ENCODE measurements at places on chromosomes 16 and 17.

DNA sequence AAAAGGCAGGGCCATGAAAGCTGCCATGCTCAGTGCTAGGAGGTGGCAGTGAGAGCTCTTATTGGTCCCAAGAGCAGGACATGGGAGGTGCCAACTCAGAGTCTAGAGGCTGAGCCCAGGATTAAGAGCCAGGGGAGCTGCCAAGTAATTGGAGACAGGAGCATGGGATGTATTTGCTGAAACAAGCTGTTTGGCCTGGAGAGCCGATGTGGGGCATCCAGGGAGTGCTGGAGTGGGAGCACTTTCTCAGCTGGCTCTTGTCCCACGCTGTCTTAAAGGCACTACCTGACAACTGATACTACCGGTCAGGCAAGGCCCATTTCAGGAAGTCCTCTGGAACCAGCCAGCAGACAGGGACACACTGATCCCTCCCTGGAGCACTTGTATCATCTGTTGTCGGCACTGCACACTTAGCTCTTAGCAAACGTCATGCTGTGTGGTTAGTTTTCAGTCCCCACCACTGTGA is 19.3 kb downstream of the ANKFN1 start:
- DNase-seq = no peak

GRCh38 chr17:40419559-40420331 is 2.0 kb upstream of the TOP2A start:
- DNase-seq = no peak

DNA sequence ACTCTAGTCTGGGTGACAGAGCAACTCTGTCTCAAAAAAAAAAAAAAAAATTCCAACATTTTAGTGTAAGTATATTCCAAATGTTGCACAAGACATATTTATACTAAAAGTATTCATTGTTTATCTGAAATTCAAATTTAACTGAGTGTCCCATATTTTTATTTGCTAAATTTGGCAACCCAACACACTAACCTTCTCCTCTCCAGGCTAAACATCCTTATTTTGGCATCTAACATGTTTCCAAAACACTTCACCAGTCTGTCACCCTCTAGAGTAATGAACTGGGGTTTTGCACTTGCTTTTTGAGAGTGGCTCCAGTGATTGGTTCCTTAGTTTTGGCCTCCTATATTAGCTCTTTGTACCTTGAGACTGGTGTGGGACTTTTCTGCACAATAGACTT is 243.4 kb upstream of the SALL1 start:
- DNase-seq = no peak

- DNase-seq = no peak
These were observed 72.1 kb downstream of the BMERB1 start for GRCh38 chr16:15506441-15506840.

GRCh38 chr16:57609541-57610401 is 18.7 kb upstream of the ADGRG1 start:
- DNase-seq = no peak

- DNase-seq = no peak
These were observed 188.7 kb downstream of the TANC2 start for GRCh38 chr17:63154586-63155244.

- no peak for DNase-seq
These were observed 54.9 kb downstream of the PMP22 start for GRCh38 chr17:15210247-15210646.

DNA sequence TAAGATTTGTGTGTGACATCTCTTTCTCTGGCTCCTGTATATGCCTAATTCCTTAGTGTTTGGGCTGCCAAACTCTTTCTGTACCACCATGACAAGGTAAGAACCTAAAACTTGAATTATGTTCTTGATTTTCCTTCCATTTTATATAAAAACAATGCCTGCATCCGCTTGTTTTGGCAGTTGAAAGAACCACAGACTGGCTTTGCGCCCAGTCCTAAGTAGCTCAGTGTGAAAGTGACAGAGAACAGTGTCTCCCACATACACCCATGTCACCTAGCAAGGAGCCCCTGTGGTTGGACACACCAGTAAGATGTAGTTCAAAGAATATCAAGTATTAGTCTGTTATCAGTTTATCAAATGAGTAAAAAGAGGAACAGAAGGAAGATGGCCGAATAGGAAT is 40.7 kb upstream of the SLC6A2 start:
- no peak for DNase-seq

DNA sequence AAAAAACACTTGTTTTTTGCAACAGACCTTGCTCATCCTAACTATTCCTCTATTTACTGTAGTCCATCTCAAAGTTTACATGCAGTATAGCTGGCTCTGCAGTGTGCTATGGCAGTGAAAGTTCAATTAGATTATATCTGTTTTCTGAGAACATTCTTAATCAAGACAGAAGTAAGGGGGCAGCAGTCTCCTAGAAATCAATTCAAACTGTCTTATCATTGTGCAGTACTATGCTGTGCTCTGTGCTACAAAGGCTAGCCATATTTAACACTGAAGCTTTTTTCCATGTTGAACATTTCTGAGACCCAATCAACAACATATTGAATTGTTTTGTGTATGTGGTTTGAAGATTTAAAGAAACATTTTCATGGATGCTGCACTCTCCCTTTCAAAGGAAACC is 11.4 kb downstream of the NETO2 start:
- DNase-seq = no peak

DNA sequence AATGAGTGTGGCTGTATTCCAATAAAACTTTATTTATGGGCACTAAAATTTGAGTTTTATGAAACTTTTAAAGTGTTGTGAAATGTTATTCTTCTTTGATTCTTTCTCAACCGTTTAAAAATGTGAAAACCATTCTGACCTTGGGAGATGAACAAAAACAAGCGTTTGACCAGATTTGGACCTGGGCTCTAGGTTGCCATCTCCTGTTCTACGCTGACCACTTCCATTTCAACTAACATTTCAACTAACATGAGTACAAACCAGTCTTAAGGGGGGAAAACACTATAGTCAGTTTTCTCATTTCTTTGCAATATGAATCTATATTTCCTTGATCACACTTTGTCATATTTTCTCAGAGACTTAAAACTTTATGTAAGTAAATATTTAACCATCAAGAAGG is 118.4 kb upstream of the IRX5 start:
- no peak for DNase-seq

GRCh38 chr17:9247401-9247938 is 226.2 kb downstream of the NTN1 start:
- DNase-seq = no peak

- no peak for DNase-seq
These were observed 356.9 kb downstream of the C16orf95 start for GRCh38 chr16:86960266-86960665.

DNA sequence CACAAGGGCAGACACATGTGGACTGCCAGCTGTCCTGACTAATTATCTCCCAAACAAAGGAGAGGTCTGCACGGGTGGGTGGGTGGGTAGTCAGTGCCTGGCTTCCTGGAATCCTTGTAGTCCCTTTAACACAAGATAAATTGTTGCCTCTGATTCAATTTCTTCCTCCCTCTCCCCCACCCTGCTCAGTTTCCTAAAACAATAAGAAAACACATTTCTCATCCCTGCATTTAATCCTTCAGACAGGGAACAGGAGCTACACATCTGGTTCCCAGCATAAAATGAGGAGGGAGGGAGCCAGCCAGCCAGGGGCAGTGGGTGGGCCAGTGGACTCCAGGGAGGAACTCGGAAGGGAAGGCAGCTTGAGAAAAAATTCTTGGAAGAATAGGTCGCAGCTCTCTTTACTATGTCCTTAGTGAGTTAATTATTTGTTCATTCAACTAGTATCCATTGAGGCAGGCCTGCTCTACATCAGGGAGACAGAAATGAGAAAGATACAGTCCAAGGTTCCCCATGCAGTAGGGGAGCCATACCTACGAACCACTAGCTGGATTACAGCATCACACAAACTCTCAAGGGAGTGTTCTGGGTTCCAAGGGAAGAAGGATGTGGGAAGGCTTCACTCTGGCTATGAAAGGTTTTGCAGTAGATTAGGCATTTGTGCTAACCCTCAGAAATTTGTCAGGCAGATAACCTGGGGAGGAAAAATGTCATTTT is 58.3 kb downstream of the CCT6B start:
- no peak for DNase-seq

GRCh38 chr16:35011-35677 is 18.3 kb downstream of the POLR3K start:
- no peak for DNase-seq

- no peak for DNase-seq
These were observed 244.1 kb downstream of the STX8 start for GRCh38 chr17:9331279-9332131.

- no peak for DNase-seq
These were observed 53.1 kb downstream of the VPS53 start for GRCh38 chr17:661509-661908.

GRCh38 chr17:61211236-61211635 is 188.4 kb upstream of the TBX2 start:
- no peak for DNase-seq

DNA sequence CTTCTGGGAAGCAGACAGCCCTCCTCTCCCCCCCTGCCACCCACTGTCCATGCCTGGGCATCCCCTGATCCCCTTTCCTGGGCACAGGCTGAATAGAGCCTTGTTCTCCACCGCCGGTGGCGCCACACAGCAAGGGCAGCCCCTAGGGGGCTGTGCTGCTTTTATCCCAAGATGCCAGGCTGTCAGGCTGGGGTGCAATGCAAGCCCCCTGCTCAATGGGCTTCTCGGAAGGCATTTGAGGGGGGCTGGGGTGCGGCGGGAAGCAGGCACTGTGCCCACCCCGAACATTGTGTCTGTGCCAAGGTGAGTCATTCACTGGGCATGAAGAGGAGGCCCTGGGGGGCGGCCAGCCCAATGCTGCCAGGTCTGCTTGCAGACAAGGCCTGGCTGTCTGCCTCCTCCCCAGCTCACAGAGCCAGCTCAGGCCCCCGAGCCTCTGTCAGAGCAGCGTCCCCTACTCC is 1.5 kb upstream of the GFAP start:
- DNase-seq = no peak

- no peak for DNase-seq
These were observed 6.4 kb downstream of the YPEL2 start for GRCh38 chr17:59337741-59338299.

GRCh38 chr16:49469930-49470451 is 96.4 kb downstream of the C16orf78 start:
- no peak for DNase-seq

- DNase-seq = no peak
These were observed 17.6 kb downstream of the MVP start for GRCh38 chr16:29837841-29838240.

GRCh38 chr16:35188288-35189155 is 1729.1 kb downstream of the TP53TG3F start:
- no peak for DNase-seq

DNA sequence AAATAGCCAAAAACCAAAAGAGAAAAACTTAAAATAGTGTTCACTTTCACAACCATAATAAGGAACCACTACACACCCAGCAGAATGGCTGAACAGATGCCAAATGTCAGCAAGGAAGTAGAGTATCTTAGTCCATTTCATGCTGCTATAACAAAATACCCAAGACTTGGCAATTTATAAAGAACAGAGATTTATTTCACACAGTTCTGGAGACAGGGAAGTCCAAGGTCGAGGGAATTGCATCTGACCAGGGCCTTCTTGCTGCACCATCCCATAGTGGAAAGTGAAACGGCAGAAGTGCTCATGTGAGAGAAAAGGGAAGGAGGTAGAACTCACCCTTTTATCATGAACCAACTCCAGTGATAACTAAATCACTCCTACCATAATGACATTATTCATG is 33.8 kb upstream of the CCL22 start:
- no peak for DNase-seq

DNA sequence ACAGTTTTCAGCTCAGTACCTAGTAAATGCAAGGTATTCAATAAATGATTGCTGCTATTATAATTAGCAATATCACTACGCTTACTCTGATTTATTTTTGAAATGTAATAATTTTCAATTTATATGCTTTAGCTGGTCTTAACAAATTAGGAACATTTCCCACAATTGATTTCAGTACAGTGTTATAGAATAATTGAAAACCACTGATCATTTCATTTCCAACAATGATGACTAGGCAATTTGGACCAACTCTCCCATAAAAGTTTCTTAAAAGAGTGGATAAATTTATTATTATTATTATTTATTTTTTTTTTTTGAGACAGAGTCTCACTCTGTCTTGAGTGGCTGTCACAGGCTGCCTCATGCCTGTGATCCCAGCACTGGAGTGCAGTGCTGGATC is 41.1 kb downstream of the VMP1 start:
- no peak for DNase-seq

- no peak for DNase-seq
These were observed 1.8 kb downstream of the MMP15 start for GRCh38 chr16:58027161-58027915.

DNA sequence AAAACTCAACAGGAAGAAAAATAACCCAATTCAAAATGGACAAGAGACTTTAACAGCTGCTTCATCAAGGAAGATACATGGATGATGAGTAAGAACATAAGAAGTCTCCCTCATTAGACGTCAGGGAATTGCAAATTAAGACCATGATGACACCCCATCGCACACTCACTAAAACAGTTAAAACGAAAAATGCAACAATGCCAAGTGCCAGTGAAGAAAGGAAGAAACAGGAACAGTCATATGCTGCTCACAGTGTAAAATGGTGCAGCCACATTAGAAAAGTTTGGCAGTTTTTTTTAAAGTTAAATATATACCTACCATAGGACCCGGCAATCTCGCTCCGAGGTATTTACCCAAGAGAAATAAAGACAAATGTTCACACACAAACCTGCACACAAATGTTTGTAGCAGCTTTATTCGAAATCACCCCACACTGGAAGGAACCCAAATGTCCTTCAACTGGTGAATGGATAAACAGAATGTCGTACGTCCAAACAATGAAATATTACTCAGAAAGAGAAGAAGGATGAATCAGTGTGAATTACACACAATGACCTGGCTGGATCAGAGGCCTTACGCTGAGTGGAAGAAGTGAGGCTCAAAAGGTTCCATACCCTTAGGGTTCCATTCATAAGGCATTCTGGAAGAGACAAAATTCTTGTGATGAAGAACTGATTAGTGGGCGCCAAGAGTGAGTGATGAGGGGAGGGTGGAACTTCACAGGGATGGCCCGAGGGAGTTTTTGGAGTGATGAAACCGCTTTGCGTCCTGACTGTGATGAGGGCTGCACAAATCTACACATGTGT is 110.3 kb downstream of the C16orf95 start:
- peak; percentile 54 for DNase-seq

DNA sequence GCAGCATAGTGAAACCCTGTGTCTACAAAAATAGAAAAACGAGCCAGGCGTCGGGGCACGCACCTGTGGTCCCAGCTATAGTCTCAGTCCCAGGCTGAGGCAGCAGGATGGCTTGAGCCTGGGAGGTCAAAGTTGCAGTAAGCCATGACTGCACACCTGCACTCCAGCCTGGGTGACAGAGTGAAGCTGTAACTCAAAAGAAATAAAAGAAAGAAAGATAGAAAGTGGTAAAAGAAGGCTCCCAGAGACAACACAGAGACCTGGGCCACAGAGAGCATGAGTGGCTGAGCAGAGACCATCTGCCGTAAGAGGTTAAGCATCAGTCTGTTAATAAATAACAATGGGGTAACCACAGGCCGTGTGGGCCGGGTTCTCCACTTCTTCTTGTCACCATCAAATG is 15.3 kb upstream of the HEXD start:
- DNase-seq = no peak

- DNase-seq = no peak
These were observed 2.2 kb downstream of the LASP1 start for GRCh38 chr17:38872027-38872511.

Data from fibroblast of skin of left biceps (primary cell).